ENCODE measurements at places on chromosomes 1 and 21.

- DNase-seq: no peak
Measured at GRCh38 chr1:6888870-6889269, 103.6 kb downstream of the CAMTA1 start.

- no peak for DNase-seq
Measured at GRCh38 chr1:183656355-183656754, 3.2 kb upstream of the APOBEC4 start.

GRCh38 chr1:213986020-213986924 is 1.5 kb upstream of the PROX1 start:
- no peak for DNase-seq

GRCh38 chr1:93079685-93080141 is 630 bp downstream of the MTF2 start:
- no peak for DNase-seq

- no peak for DNase-seq
Measured at GRCh38 chr1:215487466-215487865, 79.6 kb upstream of the KCTD3 start.

DNA sequence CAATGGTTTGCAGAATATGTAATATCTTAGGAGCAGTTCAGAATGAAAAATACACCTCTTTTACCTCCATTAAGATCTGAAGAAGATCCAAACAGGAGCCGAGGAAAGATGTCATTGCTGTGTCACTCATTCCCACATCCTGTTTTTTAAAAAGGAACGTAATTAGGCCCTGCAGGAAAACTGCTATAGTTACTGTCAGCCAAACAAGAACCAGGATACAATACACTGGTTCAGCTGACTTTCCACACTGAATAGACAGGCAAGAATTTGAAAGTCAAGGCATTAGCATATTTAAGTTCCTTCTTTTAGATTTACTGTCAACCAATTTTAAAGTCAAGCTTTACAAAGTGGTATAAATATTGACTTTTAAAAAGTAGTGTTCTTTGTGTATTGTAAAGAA is 63.8 kb downstream of the IARS2 start:
- DNase-seq: no peak

GRCh38 chr1:40662151-40662550 is 3.3 kb downstream of the RIMS3 start:
- no peak for DNase-seq

DNA sequence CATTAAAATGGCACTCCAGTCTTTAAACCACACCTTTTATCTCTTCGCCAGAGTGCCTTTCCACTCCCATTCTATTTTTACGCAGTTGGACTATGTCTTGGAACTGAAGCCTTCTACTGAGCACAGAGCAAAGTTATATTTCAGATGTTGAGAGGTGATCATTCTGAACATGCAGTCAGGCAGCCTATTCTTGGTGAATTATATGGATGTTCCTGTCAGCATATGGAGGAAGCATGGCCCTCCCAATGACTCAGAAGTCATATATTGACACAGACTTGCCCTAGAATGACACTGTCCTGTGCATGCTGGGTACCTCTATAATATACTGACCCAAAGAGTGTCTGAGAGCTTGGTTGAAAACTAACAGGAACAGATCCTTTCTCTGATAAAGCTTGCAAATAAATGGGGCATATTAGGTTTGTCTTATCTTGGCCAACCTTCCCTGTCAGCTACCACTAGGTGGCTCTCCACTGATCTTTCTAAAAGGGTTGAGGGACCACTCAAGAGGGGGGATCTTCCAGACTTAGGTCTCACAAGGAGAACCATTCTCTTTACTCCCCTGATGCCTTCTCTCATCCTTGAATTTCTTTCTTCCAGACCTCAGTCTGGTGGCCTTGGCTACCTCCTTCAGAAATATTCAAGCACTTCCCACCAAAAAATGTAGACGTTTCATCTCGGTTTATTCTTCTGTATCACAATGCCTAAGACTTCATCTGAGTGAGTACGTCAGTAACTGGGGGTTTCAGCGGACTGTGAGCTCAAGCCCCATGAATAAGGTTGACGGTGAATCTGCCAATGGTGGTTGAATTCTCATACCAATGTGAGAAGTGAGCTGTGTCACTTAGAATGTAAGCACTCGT is 11.8 kb upstream of the ALG14 start:
- no peak for DNase-seq

DNA sequence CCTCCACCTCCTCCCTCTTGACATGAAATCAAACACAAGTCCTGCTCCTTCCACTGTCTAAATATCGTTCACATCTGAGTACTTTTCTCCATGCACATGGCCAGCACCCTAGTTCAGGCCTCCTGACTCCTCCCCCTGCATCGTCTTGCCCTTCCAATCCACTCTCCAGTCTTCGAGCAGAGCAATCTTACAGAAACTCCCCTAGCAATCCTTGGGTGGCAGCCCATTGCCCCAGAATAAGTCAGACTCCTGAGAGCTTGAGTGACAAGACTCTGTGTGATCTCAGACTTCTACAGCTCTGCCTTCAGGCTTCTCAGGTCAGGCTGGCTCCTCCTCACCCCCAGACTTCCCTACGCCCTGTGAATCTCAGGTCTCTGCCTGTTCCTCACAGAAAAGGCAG is 5.5 kb downstream of the SH2D2A start:
- no peak for DNase-seq

GRCh38 chr1:183164963-183165362 is 21.1 kb upstream of the LAMC2 start:
- DNase-seq: no peak

All from GM12892 (cell line).